ENCODE measurements at places on chromosomes 2 and 18.

DNA sequence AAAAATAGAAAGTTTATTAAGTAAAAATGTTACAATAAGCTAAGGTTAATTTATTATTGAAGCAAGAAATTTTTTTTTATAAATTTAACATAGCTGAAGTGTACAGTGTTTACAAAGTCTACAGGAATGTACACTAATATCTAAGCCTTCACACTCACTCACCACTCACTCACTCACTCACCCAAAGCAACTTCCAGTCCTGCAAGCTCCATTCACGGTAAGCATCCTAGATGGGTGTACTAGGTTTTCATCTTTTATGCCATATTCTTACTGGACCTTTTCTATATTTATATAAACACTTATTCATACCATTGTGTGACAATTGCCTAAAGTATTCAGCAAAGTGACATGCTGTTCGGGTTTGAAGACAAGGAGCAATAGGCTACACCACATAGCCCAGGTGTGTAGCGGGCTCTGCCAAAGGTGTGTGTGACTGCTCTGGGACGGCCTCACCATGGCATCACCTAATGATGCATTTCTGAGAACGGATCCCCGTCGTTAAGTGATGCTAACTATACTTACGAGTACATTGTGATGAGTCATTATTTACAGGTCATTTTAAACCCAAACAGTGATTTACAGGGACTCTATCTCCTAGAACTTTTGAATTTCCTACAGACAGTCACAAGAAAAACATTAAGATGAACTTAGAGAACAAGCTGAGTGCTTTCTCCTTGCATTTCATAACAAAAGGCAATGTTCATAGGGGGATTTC lies 76.3 kb upstream of the ID2 start:
- no peak for DNase-seq

DNA sequence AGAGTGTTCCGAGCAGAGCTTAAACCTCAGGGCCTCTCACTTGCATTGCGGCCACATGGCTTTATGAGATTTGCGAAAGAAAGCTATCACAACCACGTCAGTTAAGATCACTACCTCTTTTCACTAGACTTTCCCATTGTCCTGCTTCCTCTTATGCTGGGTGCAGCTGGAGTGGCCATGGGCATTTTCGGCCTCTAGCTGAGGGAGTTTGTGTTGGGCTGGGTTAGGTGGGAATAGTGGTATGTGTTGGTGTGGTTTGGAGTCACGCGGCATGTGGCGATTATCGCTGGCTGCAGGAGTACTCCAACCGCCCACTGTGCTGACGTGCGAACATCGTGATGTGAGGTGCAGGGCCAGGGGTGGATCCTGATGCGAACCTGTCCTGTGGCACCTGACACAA lies 27.1 kb downstream of the RALB start:
- no peak for DNase-seq

DNA sequence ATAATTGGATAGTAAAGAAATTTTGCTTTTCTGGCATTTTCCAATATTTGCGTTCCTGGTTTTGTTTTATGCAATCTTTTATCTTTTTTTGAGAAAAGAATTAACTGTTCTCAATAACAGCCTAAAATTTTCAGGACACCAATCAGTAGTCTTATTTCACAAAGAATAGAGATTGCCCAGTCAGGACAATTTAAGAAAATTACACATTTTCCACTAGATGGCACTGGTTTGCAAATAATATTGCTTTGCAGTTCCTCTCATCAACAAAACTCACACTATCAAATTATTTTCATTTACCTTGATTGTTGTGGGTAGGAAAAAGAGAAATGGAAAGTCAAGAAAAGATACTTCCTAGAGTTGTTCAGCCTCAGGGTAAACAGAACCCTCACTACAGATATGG lies 2.4 kb upstream of the RBM45 start:
- no peak for DNase-seq

- no peak for DNase-seq
Measured at GRCh38 chr2:222915092-222915957, 54.5 kb downstream of the ACSL3 start.

DNA sequence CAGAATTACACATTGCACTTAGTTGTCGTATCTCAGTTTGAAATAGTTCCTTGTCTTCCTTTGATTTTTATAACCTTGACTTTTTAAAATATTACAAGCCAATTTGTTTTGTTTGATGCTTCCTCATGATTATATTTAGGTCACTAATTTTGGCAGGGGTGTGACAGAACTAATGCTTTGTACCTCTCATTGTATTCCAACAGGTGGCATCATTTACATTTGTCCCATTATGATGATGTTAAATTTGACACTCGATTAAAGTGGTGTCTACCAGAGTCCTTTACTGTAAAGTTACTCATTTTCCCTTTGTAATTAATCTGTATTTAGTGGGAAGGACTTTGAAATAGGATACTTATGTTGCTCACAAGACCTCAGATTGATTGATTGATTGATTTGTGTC lies 21.5 kb upstream of the MFSD2B start:
- DNase-seq, result no peak

GRCh38 chr2:230205034-230205433 lies 14.8 kb downstream of the SP110 start:
- no peak for DNase-seq

- DNase-seq, result no peak
Measured at GRCh38 chr2:128441341-128442052, 122.8 kb upstream of the HS6ST1 start.

GRCh38 chr2:32711219-32711618 lies 83.4 kb downstream of the TTC27 start:
- no peak for DNase-seq

GRCh38 chr2:26396734-26397298 lies 4.9 kb upstream of the DRC1 start:
- no peak for DNase-seq

- no peak for DNase-seq
Measured at GRCh38 chr2:128808462-128809258, 490.0 kb upstream of the HS6ST1 start.

- DNase-seq, result no peak
Measured at GRCh38 chr2:63261137-63261621, 210.5 kb downstream of the OTX1 start.

- DNase-seq, result no peak
Measured at GRCh38 chr2:224630659-224631550, 45.7 kb upstream of the CUL3 start.

- DNase-seq, result no peak
Measured at GRCh38 chr2:174617718-174618117, 20.1 kb upstream of the WIPF1 start.

DNA sequence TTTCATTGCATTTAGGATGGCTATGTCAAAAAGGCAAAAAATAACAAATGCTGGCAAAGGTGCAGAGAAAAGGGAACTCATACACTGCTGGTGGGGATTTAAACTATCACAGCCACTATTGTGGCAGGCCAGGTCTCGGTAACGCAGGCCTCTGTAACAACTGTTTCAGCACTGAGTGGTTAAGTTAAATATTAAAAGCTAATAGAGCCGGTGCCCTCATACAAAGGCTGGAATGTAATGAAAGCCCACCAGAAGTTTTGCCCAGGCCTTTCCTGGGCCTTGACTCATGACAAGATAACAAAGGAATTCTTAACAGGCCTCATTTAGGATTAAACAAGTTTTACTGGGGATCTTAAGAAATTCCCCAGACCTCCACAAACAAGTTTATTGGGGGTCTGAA lies 10.7 kb downstream of the MERTK start:
- no peak for DNase-seq

- DNase-seq, result no peak
Measured at GRCh38 chr18:62360805-62361204, 35.7 kb downstream of the TNFRSF11A start.

GRCh38 chr2:164388511-164388910 lies 232.8 kb downstream of the GRB14 start:
- DNase-seq, result no peak

GRCh38 chr2:95374921-95375471 lies 27.5 kb upstream of the FAHD2A start:
- DNase-seq, result no peak

- no peak for DNase-seq
Measured at GRCh38 chr2:106061611-106062349, 132.3 kb downstream of the UXS1 start.

- DNase-seq, result peak; percentile 85
Measured at GRCh38 chr18:23586249-23587196, at the start of gene NPC1. Gene NPC1, minus strand, starts transcription at chr18:23586506. Its CDS starts 163 bp downstream, at chr18:23586343.

- no peak for DNase-seq
Measured at GRCh38 chr18:74895686-74896085, 298.0 kb downstream of the ZNF407 start.

DNA sequence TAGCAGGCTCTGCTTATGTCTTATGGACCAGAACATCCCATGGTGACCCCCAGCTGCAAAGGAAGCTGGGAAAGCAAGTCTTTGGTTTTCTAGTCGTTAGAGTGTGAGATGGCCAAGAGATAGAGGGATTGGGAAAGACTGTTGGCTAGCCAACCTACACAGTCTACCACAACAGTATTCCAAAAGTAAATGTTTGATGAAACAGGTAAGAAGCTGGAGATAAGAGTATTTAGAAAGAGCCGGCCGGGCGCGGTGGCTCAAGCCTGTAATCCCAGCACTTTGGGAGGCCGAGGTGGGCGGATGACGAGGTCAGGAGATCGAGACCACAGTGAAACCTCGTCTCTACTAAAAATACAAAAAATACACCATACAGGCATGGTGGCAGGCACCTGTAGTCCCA lies 124.4 kb downstream of the GALNT1 start:
- DNase-seq, result no peak

DNA sequence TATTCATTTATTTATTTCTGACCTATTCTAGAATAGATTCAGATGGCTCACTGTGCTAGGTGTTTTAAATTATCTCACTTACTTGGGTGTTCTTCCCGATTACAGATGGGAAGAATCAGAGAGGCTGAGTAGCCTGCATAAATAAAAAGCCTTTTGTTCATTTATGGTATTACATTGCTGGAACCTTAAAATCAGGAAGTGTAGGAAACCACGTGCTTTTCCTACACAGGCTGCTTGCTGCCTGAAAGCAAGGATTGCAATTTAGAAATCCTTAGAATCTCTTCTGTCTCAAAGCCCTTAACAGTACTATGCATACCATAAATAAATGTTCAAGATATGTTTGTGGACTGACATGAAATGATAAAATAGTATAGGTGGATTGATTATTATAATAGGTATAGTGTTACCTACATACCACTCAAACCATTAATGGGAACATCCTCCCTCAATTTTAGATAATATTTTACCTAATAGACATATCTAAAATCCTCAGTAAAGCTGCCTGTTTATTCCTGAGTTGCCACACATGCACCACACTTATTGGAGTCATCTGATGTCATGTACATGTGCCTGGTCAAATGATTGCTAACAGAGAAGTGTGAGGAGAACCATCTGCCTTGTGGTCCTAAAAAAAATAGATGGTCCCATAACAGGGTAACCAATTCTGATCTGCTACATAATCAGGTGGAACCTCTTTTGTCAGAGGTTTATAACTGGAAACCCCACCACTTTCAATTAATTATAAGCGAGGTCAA lies 73.5 kb upstream of the C2orf15 start:
- DNase-seq, result no peak

DNA sequence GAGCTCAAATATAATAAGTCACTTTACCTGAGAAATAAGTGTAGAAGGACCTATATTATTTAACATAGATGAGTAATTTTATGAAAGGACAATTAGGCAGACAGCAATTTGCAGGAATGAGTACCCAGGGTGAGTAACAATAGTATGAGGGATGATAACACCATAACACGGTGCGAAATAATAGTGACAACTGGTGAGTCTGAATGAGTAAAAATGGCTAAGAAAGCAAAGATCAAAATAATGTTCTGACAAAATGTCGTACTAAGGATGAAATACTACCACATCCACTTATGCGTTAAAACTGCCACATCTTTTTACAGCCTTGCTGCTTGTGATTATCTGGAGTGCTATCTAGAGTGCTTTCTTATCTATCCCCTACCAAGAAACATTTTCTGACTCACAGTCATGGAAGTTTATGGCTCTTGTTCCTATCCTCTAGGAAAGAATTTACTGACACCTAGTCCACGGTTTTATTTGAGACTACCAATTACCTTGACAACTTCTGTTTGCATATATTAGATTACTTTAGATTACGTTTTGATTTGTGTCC lies 929.7 kb downstream of the LRP1B start:
- DNase-seq, result no peak

DNA sequence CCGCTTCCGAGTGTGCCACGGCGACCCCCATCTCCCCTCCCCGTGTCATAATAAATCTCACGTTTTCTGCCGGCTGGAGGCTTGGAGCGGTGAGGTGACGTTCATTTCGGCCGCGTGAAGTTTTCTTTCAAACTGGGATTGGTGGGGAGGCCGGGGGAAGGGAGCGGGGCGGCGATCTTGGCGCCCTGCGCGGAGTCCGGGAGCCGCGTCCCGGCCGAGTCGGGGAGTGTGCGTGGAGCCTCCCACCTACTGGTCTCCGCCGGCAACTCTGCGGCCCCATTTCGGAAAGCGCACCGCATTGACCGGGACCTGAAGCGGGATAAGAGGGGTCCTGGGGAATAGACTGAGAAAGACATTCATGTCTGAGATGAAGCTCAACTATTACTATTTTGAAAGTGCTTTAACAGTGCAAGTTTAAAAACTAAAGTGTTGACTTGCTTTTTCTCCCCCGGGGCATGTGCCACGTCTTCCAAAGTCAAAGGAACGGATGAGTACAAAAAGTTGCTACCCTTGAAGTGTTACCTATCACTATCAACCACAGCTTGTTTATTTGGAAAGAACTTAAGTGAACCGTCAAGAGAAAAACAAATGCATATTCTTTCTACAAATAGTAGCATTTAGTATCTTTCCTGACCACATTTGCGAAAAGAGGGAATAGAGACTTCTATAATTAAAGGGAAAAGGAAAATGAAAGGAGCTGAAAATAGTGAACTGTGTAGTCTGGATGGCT lies 818 bp upstream of the IKZF2 start:
- DNase-seq, result no peak

GRCh38 chr2:1884933-1885580 lies 140.7 kb upstream of the PXDN start:
- DNase-seq, result no peak

GRCh38 chr18:79355433-79356335 lies 40.0 kb upstream of the NFATC1 start:
- DNase-seq, result no peak

GRCh38 chr2:46082531-46083485 lies 214.4 kb upstream of the EPAS1 start:
- no peak for DNase-seq

- no peak for DNase-seq
Measured at GRCh38 chr18:22174341-22175145, 5.2 kb downstream of the GATA6 start.

GRCh38 chr2:80643598-80643997 lies 339.0 kb upstream of the LRRTM1 start:
- no peak for DNase-seq

DNA sequence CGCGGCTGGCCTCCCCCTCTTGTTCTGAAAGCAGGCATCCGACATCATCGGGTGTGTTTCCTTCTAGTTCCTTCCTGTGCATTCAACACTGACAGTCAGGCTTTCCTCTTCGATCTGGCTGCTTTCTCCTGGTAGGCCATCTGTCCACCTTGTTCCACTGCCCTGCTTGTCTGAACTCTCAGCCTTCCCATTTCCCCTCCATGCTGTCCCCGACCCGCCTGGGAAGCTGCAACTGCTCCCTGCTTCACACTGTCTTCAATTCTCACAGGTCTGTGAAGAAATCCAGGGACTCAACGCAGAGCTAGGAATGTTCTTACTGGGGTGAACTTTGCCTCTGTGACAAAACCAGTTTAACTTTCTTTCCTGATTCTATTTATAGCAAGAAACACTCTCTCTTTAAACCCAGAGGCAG lies 43.0 kb downstream of the KIF3C start:
- DNase-seq, result no peak

- DNase-seq, result no peak
Measured at GRCh38 chr2:168426861-168427260, 29.2 kb upstream of the CERS6 start.

GRCh38 chr2:120261387-120262006 lies 8.8 kb downstream of the RALB start:
- DNase-seq, result no peak

GRCh38 chr2:159427048-159427447 lies 140.5 kb upstream of the WDSUB1 start:
- no peak for DNase-seq
